ENCODE measurements at places on chromosomes 7 and 10.

GRCh38 chr7:31651234-31652062 lies 35.6 kb upstream of the PPP1R17 start:
- no peak for DNase-seq

DNA sequence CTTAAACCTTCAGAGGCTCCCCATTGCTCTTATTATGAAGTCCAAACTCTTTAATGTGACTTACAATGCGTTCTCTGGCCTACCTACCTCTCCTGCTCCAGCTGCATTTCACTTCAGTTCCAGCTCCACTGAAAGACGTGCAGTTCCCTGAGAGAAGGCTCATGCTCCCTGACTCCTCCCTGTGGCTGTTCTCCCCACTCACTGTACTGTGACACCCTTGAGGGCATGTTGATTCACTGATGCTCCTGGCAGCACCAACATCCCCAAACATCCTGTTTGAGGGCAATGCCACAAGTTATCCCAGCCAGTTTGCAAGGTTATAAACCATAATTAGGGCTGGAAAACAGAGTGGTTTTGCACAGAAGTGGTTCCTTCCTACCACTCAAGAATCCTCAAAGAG lies 111.2 kb downstream of the LSM5 start:
- DNase-seq: no peak

DNA sequence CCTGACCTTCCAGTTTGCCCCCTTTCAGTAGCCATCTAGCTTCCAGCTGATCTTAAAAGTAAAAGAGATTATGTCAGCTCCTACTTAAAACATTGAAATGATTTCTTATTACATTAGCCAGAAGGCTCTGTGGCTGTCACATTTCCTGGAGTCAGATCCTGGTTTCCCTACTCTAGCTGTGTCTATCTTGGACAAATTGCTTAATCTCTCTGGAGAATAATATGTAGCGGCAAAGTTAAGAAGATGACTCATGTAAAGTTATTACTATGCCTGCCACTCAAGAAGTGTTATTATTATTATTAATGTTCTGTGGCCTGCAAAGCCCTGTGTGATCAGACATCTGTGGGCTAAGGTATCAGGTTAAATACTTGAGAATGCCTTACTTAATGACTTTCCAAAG lies 107.2 kb downstream of the RUNDC3B start:
- DNase-seq: no peak

DNA sequence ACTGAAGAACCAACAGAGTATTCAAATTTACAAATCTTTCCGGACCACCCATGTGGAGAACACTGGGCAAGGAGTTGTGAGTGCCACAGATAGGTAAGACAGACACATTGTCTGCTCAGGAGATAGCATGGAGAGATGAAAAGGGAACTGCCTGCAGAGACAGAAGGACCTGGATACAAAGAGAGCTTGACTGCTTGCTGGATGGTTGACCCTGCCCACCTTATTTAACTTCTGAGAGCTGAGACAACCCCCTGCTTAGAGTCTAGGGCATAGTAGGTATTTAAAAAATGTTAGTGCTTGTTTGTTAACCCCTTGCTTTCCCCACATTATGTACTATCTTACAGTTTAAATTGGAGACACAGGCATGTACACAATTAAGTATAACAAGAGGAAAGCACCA lies 314.1 kb downstream of the THSD7A start:
- DNase-seq: no peak

- no peak for DNase-seq
These were observed 115.5 kb downstream of the FOXP2 start for GRCh38 chr7:114530057-114530611.

Measured in cortex of kidney (tissue), 1 donor.